ENCODE measurements at places on chromosomes 4 and X.

- DNase-seq: no peak
These were observed 12.2 kb upstream of the FMR1 start for GRCh38 chrX:147899379-147900114.

DNA sequence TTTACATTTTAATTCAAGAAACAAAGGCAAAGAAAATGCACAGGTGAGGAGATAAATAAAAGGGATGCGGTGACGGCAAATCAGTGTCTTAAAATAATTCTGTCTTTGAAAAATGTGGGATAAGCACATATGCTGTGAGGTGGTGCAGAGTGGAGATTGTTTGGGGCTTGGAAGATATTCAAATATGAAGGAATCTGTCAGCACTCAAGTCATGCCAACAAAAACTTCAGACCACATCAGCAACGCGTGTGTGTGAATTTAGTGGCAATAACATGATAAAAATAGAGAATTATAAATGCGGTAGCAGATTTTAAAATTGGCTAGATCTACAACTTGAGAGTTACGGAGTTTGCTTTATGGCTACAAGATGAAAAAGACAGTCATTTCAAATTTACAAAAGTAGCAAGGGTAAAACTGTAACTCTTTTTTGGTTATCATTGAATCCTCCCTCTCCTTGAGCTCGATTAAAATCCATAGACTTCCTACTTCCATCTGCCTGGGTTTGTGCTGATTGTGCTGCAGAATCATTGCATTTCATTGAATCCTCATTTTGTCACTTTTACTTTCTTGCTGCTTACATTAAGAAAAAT is 71.5 kb upstream of the VCX2 start:
- no peak for DNase-seq

GRCh38 chrX:68429216-68429615 is 4.1 kb downstream of the OPHN1 start:
- DNase-seq: no peak

GRCh38 chr4:55838952-55839351 is 14.5 kb upstream of the EXOC1 start:
- DNase-seq: no peak

GRCh38 chrX:47644557-47645091 is 5.7 kb downstream of the ELK1 start:
- DNase-seq: no peak

Data from esophagus muscularis mucosa (tissue), 4 donors.